Activated naive CD8-positive, alpha-beta T cell treated with anti-CD3 and anti-CD28 coated beads, Interleukin-2, amount 10 ng/mL, durations not matched to agents 7 days and 5 days (primary cell): ENCODE measurements at places on chromosomes 3 and 15. TPM values are rescaled to one million over a fixed set of nuclear protein-coding genes. Genes with fewer than 3 reads are reported as not detected.

DNA sequence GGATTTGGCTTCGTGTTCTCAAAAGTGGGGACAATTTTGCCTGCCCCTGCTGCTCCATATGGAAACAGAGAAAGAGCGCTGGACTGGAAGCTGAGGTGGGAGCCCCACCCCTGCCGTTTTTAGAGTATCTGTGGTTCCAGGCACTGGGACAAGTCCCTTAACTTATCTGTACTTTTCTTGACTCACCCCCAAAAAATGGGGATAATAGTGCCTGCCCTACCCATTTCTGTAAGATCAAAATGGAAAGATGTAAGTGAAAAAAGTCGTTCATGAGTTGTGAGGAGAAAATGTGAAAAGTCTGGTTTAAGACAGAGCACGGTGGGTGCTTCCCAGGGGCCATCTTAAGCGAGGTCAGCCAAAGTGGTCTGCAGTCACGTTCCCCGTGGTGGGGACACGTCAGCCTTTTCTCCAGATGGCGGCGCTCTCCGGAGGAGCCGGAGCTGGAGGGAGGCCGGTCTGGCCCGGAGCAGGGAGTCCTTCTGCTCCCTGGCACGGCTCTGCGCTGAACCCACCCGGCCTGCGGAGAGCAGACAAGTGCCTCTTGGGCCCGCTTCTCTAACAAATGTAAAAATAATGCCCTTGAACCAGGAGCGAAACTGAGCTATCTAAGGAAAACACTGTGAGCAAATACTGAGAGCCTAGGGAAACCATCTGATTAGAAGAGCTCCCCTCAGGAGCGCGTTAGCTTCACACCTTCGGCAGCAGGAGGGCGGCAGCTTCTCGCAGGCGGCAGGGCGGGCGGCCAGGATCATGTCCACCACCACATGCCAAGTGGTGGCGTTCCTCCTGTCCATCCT, at the start of gene CLDN18:
Gene CLDN18 (plus strand): TSS at position 690 of the 797 bp plus-strand sequence. CDS start 61 bp downstream, at position 751.
- DNase-seq: no peak

GRCh38 chr3:39440316-39440715, 27.2 kb upstream of the MOBP start:
- no peak for DNase-seq

- no peak for DNase-seq
These were observed 428.1 kb downstream of the SOX2 start for GRCh38 chr3:182139627-182140357.

GRCh38 chr3:87997966-87998365, 60.8 kb downstream of the CGGBP1 start:
- no peak for DNase-seq

DNA sequence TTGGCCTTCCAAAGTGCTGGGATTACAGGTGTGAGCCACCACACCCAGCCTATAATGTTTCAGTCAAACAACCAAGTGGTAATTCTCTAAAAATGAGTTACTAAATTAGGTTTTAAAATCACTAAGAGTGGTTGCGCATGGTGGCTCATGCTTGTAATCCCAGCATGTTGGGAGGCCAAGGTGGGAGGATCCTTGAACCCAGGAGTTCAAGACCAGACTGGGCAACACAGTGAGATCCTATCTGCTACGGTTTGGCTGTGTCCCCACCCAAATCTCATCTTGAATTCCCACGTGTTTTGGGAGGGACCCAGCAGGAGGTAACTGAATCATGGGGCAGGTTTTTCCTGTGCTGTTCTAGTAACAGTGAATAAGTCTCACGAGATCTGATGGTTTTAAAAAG, 26.1 kb downstream of the SEC11A start:
- DNase-seq: no peak

DNA sequence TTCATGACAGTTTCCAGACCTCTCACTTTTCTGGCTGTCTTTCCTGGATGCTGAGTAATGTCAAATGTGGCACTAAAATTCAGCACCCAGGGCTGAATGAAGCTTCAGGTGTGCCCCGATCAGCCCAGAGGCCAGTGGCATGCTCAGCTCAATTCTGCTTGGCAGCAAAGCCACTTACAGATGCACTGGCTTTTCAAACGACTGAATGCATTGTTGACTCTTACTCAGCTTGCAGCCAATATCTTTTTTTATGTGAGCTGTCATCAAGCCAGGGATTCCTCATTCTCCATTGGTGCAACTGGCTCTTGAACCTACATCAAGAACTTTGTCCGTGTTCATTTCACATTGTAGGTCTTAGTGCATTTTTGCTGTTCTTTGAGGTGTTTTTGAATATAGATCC, 60.7 kb downstream of the ZDHHC19 start:
- DNase-seq: no peak

DNA sequence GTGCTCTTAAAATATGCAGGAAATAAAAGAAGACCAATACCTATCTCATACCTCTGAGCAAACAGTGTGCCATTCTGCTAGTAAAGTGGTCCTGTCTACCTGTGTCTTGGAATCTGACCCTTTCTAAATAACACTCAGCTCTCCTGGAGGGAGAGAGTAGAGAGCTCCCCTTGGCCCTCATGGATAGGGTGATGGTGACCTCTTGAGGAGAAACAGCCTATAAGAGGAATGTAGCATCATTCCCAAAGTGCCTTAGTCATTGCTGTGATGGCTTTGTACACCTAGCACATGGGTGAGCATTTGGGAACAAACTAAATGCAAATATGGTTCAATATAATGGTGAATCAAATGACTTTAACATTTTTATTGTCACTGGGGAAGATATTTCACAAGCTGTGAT, 10.0 kb downstream of the SNTN start:
- DNase-seq: no peak

C3orf52 gene
- 2.1 TPM for total RNA-seq

SAXO2 gene
- 1.6 TPM for total RNA-seq

ADGRG7 gene
- not detected for total RNA-seq

CHRD gene
- not detected for total RNA-seq

HES1 gene
- not detected for total RNA-seq
